ENCODE measurements at places on chromosomes 6 and 20. TPM values are rescaled to one million over a fixed set of nuclear protein-coding genes. Genes with fewer than 3 reads are reported as not detected.

FBXO30 gene
- 8.0 TPM for total RNA-seq

SLC17A3 gene
- total RNA-seq, result not detected

MLN gene
- not detected for total RNA-seq

LY6G6D gene
- not detected for total RNA-seq

SNAI1 gene
- 6.9 TPM for total RNA-seq

TINAG gene
- 4.8 TPM for total RNA-seq

SULF2 gene
- total RNA-seq, result 1,185 TPM
